ENCODE measurements at places on chromosomes 1 and 21. TPM values are rescaled to one million over a fixed set of nuclear protein-coding genes. Genes with fewer than 3 reads are reported as not detected.

DNA sequence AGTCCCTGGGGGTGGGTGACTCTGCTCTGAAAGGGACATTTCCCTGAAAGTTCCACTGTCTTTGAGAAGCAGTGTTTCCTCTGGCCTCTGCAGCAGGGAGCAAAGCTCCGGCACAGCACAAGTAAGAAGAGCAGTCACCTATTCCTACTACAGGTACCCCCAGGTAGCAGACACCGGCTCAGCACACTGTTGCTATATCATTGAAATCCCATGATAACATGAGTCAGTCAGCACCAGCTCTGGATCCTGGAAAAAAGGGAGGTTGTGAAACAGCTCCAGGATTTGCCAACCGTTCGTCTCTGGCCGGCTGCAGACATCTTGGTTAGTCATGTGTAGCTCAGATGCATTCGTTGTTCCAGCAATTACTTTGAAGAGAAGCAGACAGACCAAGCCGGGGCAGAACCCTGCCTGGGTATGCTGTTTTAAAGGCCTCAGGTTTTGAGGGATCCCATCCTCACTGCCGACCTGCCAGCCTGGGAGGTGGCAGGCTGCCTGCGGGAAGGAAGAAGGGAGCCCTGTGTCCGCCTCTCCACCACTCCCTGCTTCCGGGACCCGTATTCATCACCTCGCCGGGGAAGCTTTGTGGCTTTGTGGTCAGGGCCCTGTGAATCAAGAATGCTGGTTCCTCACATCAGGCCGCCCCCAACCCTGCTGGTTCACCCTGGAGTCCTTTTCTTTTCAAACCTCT lies 139.2 kb downstream of the CLIC6 start:
- ATAC-seq, result peak; percentile 66

DNA sequence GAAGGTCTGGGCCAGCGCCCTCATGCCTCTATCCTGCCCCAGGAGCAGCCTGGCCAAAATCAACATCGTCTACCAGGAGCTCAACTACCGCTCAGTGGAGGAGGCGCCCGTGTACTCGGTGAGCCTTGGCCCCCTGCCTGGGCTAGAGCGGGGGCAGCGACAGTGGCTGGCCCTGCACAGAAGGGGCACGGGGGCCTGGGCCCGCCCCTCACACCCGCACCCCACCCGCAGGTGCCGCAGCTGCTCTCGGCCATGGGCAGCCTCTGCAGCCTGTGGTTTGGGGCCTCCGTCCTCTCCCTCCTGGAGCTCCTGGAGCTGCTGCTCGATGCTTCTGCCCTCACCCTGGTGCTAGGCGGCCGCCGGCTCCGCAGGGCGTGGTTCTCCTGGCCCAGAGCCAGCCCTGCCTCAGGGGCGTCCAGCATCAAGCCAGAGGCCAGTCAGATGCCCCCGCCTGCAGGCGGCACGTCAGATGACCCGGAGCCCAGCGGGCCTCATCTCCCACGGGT lies 10.8 kb downstream of the SCNN1D start:
- no peak for ATAC-seq

Gene IGSF9
- total RNA-seq, result not detected

DNA sequence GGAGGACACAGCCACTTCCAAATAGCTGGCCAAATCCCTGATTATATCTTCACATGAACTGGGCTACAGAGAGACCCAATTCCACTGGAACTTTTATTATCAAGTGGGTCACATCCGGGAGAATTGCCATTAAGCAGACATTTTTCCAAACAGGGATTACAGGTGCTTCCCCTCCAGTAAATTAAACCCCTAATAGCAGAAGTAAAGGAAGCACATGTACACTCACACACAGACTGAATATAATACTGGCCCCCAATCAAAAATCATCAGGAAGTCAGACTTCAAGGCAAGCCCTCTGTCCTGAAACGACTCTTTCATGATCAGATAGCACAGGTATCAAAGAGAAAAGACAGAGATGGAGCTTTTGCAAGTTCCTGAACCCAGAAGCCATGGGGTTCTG lies 118.6 kb upstream of the PPP2R5A start:
- no peak for ATAC-seq

DNA sequence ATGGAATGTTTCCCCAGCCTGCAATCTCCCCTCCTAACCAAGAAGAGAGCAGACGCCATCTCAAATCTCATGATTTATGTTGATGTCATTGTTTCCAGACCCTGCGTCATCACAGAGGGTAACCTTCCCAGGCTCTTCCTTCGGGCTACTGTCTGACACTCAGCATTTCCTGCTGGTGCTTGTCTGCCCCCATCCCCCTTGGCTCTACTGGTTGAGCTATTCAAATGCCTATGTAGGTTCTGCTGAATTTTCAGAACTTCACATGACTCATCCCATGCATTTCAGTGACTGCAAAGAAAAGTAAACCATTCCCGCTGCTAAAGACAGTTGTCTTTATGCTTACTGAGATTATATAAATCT lies 24.8 kb upstream of the ITPKB start:
- ATAC-seq, result peak; percentile 74

GRCh38 chr1:44613941-44614340 lies 60.3 kb downstream of the TMEM53 start:
- no peak for ATAC-seq

DNA sequence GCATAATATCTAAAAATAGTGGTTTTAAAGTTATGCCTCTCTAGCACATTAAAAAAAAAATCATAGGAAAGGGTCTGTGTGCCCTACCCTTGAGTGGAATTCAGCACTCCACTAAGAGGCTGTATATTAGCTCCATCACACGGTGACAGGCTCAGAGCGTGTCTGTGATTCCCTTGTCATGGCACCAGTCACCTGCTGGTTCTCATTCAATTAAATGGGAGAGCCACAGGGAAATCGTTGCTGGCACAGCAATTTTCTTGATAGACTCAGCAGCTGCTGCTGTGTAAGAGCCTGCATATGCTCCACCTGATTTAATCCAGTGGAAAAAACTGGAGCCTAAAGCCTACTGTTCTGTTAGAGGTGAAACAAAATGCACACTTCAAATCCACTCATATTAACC lies 9.5 kb downstream of the ATP6V1G3 start:
- ATAC-seq, result no peak

- no peak for ATAC-seq
Measured at GRCh38 chr21:37364722-37365121, 1.9 kb upstream of the DYRK1A start.

DNA sequence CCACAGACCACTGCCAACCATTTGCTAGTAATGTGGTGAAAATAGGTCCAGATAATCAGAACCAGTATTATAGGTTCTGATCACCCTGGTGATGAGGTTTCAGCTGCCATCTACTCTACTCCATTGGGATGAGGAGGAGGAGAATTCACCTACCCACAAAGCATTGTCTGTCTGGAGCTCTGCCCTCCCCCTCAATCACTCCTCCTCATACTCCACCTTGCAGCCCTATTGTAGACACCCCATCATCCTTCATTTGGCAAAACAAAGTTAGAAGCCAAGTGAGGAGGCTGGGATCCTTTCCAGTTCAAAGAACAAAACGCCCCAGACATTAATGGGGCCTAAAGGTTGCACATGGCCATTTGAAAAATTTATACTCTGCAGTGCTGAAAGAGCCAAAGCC lies 157.4 kb upstream of the L1TD1 start:
- no peak for ATAC-seq

GRCh38 chr1:180230416-180230790 lies 339 bp downstream of the LHX4 start:
- peak; percentile 16 for ATAC-seq

Gene SPRR1B
- not detected for total RNA-seq

GRCh38 chr1:14926818-14927575 lies 226.6 kb upstream of the TMEM51 start:
- no peak for ATAC-seq

Gene LCE1B
- not detected for total RNA-seq

Gene LCE1F
- not detected for total RNA-seq

Gene UFC1
- 209 TPM for total RNA-seq

Gene ZBTB8B
- total RNA-seq, result not detected

DNA sequence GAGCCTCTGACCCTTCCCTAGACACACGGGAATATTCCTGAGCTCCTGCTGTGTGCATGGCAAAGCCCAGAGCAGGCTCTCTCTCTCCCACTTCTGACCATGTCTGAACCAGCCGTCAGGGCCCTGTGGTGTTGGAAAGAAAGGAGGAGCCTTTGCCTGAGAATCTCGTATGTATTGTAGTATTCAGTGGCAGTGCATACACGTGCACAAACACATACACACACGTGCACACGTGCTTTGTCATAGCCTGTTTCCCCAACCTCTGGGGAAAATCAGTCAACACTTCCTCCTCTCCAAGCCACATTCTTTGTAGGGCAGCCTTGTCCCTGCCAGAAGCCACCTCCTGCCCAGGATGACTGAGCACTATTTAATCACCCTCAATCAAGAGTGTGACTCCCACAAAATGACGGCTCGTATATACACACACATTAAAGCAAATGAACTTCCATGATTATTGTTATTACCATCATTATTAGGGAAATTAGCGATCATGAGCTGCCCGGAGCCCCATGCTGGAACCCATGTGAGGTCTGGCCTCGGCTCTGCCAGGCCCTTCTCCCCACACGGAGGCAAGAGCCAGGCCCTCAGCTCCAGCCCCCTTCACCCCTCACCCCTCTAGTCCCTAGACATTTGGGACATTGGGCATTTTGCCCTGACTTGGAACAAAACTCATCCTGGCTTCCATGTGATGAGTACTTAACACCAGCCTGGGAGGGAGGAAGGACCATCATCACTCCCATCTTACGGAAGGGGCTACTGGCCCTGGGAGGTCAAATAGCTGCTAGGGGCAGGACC lies 331.9 kb downstream of the NPHP4 start:
- peak; percentile 18 for ATAC-seq

DNA sequence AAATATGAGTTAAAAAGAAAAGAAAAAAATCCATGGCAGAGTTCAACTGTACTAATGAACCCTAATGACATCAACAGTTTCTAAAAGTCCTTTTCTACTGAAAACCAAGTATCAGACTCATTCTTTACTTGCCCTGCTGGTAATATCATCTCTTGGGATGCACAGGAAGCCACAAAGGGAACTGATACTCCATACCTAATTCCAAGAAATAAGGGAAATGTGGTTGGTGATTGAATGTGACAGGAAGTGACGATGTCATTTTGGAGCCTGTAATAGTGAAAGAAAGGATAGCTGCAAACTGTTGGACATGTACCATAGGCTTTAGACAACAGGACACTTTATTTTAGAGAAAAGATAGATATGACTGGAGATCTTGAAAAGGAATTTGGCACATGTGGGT lies 98.7 kb upstream of the VAV3 start:
- ATAC-seq, result peak; percentile 63

- peak; percentile 16 for ATAC-seq
Measured at GRCh38 chr1:233639611-233640010, 25.7 kb downstream of the KCNK1 start.

DNA sequence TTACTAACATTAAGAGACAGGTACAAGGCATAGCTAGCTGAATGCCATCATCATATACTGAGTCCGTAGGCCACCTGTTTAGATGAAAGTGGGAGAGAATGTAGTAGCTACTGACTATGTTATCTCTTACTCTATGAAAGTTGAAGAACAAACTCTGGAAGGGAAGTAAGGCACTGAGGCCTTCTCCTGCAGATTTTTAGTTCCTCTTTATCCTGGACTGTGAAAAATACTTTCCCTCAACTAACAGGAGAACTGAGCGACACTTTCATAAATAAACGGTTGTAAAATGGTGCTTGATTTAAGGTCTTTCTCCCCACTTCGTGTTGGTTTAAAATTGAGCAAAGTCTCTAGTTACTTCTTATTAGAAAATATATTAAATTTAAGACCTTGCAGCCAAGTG lies 101.9 kb downstream of the FNBP1L start:
- no peak for ATAC-seq

DNA sequence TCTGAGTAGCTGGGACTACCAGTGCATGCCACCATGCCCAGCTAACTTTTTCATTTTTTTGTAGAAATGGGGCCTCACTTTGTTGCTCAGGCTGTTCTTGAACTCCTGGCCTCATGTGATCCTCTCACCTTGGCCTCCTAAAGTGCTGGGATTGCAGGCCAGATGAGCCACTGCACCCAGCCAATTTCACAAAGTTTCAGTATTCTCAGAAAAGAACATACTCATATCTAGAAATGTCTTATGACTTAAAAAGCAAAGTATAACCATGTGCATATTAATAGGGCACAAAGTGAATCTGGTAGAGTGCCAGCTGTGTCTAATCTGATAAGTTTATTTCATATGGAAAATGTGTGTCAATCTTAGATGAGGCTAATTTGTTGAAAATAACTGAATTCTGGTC lies 87.5 kb upstream of the CACYBP start:
- peak; percentile 87 for ATAC-seq

GRCh38 chr21:41043014-41043413 lies 124.9 kb upstream of the BACE2 start:
- ATAC-seq, result no peak

DNA sequence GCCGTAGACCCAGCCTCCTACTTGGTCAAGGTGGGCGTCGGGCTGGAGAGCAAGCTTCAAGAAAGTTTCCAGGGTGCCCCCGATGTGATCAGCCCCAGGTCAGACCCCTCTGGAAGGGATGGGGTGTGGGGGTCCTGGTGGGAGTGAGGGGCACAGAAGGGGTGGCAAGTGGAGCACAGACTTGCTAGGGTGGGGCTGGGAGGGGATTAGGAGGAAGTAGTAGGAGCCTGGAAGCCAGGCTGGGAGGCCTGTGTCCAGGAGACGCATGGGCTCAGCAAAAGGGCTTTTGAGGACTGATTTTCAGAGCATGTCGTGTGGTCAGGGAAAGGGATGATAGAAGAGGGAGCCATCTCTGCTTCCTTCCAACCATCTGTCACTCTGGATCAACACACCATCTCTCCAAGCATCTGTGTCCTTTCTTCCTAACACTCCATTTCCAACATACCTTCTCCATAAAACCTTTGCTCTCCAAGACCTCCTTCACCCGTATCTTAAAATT lies 8.5 kb downstream of the TRIM46 start:
- ATAC-seq, result no peak

- ATAC-seq, result no peak
Measured at GRCh38 chr1:7113822-7114221, 328.6 kb downstream of the CAMTA1 start.

- ATAC-seq, result no peak
Measured at GRCh38 chr1:85935234-85935633, 221.3 kb downstream of the COL24A1 start.

- ATAC-seq, result peak; percentile 44
Measured at GRCh38 chr1:114154963-114155322, 1.3 kb upstream of the SYT6 start.

DNA sequence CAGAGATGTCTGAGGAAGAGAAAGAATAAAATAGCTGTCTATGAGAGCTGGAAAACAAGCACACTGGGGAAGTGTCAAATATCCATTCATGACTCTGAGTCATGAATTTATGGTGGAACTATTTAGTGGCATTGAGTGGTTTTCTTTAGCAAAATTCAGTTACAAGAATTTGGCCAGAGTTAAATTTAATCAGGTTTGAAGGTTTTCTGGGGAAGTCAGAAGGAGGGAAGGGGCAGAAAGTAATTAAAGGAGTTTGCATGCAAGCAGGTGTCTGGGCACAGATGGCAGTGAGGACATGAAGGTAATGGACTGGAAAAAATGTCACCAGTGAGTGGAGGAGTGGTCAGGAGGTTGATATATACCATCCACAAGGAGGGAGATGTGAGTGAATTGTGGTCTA lies 121.9 kb upstream of the IVNS1ABP start:
- ATAC-seq, result peak; percentile 1
